ENCODE measurements at places on chromosomes 12 and 14.

GRCh38 chr14:93951635-93952540 is 24.5 kb downstream of the ASB2 start:
- no peak for DNase-seq

GRCh38 chr12:106897981-106898901 is 57.5 kb upstream of the TMEM263 start:
- DNase-seq: no peak

DNA sequence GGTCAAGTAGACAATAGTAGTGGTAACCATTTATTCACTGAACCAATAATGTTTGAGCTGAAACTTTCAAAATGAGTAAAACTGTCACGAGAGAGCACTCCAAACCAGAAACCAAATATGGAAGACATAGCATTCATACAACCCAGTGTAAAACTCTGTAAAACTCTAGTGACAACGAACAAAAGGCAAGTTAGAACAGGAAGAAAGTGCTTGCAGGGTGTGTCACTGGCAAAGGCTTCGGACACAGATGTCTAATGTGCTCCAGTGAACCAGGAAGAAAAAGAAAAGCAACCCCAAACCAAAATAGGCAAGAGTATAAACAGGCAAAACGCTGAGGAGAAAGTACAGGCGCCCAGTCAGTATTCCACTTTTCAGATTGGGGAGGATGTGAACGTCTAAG is 79.3 kb upstream of the FZD10 start:
- DNase-seq: no peak

GRCh38 chr12:43044241-43044640 is 454.7 kb upstream of the PRICKLE1 start:
- no peak for DNase-seq

DNA sequence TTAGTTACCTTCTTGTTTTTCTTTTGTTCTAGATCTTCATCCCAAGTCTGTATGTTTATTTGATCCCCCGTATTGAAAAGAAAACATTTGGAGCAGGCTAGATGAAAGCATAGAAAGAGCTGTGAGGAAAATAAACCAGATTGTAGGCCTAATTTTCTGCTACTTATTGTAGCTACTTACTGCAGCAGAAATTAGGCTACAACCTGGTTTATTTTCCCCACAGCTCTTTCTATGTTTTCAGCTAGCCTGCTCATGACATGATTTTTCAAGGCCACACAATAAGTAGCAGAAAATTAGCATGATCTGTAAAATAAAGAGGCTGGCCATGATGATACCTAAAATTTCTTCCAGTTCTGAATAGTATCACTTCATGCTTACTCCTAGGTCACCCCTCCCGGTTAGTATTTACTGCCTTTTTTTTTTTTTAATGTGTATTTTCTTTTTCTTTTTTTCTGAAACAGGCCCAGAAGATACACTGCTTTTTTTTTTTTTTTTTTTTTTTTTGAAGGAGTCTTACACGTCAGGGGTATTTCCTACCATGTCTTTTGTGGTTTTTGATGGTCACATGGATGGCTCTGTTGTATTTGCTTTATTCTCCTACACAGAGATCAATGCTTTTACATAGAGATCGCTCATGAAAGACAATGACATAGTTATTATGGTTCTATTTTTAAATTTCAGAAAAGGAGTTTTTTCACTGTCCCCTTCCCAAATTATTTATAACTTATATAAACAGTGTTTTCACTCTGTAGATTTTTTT is 32.3 kb downstream of the BHLHE41 start:
- DNase-seq: no peak

- DNase-seq: no peak
Observed at GRCh38 chr12:16766736-16767135, 160.8 kb upstream of the LMO3 start.

GRCh38 chr12:115001571-115002180 is 317.7 kb upstream of the TBX3 start:
- DNase-seq: no peak

DNA sequence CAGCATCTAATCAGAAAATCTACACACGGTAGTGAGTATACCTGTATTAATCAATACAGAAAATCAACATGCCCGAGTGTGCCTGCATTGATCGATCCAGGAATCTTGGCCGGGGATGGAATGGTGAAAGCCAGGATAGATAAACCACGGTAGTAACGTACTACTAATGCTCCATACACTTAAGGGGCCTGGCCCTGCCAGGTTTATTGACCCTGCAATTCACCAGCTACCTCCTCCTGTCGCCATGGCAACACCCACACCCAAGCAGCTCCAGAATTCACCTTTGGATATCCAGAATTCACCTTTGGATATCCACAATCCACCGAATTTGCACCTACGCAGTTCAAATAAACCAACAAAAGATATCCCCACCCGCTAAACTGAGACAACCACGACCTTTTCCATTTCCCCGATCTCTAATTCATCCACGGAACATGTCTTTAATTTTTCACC is 14.8 kb upstream of the CALM1 start:
- DNase-seq: no peak

DNA sequence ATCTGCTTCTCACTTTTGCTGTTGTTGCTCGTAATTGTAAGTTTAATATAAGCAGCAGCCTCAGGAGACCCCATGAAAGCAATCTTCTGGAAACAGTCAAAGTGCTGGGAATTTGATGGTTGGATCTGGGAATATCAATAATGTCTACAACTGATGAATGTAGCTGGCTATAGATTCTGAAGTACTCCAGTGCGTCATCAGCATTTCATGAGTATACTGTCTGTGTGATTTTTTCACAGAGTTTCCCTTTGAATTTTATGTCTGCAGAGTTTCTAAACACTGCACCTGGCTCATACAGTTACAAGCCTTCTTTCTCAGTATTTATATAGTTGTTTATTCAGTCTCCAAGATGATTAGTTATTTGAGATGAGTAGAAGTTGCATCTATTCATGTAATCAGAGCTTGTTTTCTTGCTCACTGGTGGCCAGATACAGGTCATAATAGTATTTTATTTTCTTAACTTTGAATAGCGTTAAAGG is 222.3 kb downstream of the RAD51B start:
- DNase-seq: no peak

DNA sequence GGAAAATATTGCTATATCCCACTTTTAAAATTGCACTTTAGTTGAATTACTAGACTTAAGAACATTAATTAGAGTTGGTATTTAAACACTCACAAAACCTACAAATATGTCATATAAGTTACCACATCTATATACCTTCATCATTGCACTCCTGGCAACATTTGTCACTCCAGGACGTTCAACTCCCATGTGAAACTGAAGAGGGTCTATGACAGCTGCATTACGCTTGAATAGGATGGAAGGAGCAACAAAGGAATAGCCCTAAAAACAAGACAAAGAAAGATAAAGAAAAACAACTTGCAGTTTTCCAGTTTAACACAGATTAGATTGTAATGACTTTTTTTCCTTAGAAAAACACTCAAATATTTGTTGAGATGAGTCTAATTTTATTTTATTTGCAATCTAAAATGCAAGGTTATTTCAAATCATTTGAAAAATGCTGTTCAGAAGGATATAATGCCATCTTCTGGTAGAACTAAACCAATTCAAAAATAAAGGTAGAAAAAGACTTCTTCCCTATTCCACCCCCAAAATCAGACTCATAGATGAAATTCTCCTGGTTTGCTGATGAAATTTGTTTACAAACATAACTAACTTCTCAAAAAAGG is 84.3 kb upstream of the TTC7B start:
- no peak for DNase-seq

DNA sequence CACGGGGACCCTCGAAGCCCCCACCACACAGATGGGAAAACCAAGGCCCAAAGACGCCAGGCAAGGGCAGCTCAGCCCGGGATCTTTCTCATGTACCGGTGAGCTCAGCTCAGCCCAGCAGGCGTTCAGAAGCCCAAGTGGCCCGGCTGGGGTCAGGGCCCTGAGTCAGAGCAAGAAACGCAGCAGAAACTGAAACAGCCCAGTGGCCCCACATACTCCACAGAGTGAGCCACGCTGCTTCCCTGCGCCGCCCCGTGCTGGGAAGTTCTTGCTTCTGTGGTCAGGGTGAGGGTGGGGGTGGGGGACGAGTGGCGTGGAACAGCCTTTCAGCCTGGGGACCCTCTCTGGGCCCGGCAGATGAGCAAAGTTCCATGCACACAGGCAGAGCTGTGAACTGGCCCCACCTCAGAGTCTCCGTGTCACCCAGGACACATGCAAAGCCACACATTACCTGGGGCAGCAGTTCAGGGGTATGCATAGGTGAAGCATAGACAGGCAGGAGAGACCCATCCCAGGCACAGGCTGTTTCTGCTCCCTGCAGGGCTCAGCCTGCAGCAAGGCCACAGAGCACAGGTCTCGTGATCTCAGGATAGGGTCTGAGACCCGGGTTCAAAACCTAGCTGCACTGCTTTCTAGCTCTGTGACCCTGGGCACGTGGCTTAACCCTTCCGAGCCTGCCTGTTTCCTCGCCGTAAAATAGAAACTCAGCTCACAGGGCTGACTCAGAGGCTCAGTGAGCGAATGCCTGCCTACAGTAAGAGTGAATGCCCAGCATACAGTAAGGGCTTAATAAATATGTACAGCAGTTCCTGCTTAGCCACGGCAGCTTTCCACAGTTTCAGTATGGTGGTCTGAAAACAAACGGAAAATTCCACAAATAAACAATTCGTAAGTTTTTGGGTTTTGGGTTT is 21.6 kb downstream of the NCOR2 start:
- peak; percentile 83 for DNase-seq

- DNase-seq: no peak
Observed at GRCh38 chr14:77190977-77191376, 9.4 kb downstream of the TMEM63C start.

DNA sequence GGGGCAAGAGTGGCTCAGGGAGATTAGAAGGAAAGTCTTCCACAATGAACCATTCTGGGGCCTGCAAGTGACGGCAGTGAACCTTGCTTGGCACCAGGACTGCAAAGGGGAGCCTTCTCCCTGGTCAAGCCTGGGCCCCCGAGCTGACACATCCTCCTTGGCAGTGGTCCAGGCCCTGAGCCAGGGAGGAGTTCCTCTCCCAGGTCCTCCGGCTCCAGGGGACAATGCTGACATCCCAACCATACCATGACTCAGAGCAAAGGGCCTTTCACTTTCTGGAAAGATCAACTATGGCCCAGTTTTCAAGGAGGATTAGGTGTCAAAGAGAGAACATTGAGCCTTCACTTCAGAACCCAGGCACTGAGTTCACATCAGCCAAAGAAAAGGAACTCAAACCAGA is 756.5 kb upstream of the TBX3 start:
- DNase-seq: no peak

- DNase-seq: peak; percentile 92
Observed at GRCh38 chr12:124466216-124467128, 100.9 kb downstream of the NCOR2 start.

DNA sequence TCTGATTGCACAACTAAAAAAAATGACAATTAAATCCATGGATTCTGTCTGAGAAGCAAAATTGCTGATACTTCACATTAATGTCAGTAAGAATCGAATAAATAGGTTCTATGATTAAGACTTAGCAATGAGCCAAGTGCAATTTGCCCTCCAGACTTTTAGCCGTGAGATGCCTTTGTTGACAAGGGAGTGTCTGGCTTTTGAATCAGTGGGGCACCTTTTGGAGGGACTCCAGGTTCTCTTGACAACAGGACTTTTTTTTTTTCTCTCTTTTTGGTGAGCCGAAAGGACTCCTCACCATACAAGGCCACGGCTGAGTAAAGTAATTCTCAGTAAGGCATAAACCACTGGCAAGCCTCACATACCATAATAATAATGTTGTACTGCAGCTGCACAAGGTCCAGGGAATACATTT is 4.7 kb upstream of the MDM1 start:
- no peak for DNase-seq

DNA sequence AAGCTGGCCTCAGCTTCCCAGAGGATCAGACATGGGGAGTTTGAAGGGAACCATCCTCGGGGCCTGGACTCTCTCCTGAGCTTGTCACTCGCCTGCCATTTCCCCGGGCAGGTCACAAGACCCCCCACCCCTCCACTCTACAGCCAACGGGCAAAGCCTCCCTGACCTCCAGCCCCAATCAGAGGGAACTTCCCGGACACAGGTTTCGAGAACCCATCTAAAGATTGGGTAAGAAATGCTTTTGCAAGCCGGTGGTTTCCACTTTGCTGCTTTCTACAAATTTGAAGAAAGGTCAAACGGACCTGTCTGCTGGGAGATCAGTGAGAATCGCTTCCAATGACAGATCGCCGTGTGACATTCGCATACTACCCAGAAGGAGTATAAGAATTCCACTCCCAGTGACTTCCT is 89.6 kb downstream of the SCARB1 start:
- DNase-seq: no peak

DNA sequence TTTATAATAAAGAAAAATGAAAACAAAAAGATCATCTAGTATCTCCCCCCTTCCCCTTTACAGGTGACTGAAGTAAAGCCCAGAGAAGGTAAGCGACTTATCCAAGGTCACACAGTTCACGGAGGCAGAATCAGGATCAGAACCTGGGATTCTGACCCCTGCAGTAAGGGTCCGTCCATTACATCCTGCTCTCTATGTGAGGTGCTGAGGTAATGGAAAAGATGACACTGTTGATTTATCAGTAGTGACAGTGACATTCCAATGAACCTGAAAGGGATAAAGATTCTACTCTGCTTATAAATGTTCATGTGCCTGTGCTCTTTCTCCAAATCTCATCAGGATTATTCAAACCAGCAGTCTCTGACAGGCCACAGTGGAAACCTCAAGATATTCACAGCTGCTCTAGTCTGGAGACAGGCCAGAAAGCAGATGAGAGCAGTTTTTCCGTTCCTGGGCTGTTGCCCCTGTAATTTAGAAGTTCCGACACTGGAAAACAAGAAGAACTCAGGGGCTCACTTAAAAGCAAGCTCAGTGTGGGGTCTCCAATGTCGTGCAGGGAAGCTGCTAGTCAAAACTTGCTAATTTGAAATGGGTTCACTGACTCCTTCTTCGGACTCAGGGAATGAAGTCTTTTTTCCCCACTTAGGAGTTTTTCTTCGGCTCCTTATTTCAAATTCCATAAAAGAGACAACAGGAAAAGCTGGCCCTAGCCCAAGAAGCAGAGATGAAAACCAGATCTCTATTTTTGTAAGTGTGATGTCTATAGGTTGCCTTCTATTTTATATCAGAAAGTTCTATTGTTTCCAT is 131.8 kb upstream of the EEA1 start:
- DNase-seq: no peak

All from GM12892 (cell line).